Activated T-cell treated with anti-CD3 and anti-CD28 coated beads for 1 hour (primary cell): ENCODE measurements at places on chromosomes 1 and 21.

DNA sequence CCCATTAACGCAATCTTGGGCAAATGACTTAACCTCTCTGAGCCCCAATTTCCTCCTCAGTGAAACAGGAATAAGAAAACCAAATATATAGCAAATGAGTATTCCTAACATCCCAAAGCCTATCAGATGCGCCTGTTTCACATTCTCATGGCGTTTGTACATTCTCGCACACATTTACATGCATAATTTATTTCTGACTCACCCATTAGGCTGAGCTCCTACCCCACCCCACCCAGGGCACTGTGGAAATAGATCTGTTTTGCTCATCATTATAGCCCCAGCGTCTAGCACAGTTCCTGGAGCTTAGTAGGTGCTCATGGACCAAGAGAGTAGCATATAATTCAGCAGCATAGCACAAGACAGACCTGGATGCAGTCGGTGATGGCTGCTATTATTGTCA lies 146.1 kb upstream of the VANGL1 start:
- no peak for DNase-seq

- DNase-seq, result no peak
Observed at GRCh38 chr1:212608959-212609700, 569 bp downstream of the ATF3 start.

GRCh38 chr1:43530483-43531106 lies at the start of gene PTPRF:
TSS of gene PTPRF (plus strand) at chr1:43530883. CDS start at chr1:43545076, 14,193 bp downstream.
- no peak for DNase-seq

- no peak for DNase-seq
Observed at GRCh38 chr1:219544163-219544846, 68.6 kb downstream of the ZC3H11B start.

DNA sequence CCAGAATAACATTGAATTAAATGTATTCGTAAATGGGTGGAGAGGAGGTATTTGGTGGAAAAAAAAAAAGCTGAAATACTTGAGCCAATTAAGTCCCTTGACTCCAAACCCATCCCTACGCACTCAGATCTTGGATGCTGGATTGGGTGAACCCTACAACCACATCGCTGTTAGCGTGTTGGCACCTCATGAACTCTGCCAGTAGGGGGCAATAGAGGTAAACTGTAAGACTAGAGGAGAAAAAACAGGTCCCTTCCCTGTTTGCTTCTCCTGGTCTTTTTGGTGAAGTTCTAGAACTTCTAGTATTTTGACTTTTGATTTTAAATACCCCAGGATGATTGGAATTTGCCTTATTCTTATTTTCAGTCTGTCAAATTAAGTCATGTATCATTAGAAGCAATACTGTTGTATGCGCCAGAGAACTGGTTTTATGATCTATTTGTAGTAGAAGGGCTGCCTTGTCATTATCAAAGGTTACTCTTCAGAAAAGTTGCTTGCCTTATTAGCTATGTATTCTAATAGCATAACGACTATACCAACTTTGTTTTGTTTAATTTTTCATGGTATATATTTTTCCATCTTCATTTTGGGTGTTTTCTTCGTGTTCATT lies 1.9 kb upstream of the OR13G1 start:
- DNase-seq, result no peak

- DNase-seq, result no peak
Observed at GRCh38 chr1:176517484-176517883, 54.5 kb downstream of the PAPPA2 start.

DNA sequence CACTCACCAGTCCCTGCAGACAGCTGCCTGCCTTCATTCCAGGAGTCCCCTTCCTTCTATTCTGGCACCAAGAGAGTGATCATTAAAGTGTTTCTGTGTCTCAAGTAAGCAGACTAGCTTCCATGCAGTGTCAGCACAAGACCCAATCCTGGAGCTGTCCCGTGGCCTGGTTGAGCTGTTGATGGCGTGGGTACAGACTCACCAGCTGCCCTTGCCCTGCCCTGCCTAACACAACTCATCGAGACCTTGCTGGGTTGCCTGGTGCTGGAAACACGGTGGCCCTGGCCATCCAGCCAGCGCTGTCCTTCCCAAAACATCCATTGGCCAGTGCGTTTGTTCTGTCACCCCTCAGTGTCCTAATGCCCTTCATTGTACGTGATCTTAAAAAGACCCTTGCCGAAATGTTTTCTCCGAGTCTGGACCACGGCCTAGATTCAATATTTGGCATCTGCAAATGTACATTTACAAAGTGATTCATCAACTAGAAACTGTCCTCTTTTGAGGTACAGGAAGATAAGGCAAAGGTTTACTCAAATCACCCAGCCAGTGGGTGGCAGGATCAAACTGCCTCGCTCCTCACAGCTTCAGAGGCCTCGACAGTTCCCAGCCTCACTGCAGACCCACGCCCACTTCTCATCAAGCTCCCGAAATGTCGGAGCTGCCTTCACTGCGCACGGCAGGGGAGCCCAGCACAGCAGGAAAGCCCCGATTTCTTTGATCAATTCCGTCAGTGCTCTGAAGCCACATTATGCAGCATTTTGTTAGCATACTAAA lies 494.2 kb downstream of the KIF26B start:
- DNase-seq, result no peak

- no peak for DNase-seq
Observed at GRCh38 chr1:21325731-21326387, 35.6 kb upstream of the ECE1 start.
